Natural killer cell (primary cell): ENCODE measurements at places on chromosomes 2 and 18. TPM values are rescaled to one million over a fixed set of nuclear protein-coding genes. Genes with fewer than 3 reads are reported as not detected.
A peak's percentile ranks its signal among the peaks of the same experiment; 100 is the strongest.

The PHOSPHO2 gene
- 3.6 TPM for total RNA-seq

The C2orf92 gene
- 16.1 TPM for total RNA-seq

DNA sequence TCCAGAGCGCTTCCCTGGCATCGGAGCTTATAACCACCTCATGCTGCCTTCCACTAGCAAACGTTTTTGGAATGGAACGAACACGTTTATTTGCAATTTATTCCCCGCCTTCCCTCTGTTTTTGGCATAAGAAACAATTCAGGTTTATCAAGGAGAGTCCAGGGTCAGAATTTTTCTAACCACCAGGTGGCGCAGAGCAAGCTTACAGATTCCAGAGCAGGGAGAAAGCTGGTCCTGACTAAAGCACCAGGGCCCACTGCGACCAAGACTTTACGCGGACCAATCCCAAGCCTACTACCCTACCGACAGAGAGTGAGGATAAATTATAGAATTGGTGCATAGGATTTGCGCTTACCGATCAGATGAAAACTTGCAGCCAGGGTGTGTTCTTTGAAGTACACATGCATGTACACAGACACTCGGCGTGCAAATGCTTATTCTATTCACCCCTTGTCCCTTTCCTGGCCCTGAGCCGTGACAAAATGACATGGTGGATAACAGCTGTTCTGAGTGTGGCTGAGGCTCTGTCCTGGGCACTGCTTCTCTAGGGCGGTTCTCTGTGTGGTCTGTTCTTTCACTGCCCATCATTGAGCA is 34.7 kb downstream of the NAPG start:
- DNase-seq = peak; percentile 69
- no peaks in the 10 kb centered on the region for H3K27me3 ChIP-seq
- H3K4me1 ChIP-seq = peaks cover 7% of the 10 kb centered on the region
- H3K27ac ChIP-seq = no peak overlapping the region
- H3K4me3 ChIP-seq = no peak overlapping the region

- H3K27ac ChIP-seq = no peak overlapping the region
- H3K36me3 ChIP-seq = no peaks in the 10 kb centered on the region
- no peaks in the 10 kb centered on the region for H3K4me1 ChIP-seq
- H3K27me3 ChIP-seq = no peaks in the 10 kb centered on the region
These were observed 118.6 kb upstream of the CELF4 start for GRCh38 chr18:37684183-37684582.

DNA sequence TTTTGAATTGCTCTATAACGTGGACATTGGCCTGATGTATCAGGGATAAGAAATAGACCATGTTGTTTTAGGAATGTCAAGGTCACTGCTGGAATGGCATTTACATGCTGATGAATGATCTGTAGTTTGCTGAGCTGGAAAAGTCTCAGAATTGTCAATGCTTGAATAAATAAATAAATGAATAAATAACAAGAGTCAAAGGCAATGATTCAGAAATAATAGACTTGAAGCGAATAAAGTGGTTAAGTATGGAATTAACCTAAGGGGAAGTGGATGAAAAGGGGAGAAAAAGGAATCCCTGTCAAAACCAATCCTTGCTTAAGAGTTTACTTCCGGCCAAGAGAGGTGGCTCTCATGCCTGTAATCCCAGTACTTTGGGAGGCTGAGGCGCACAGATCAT is 1620.0 kb downstream of the SUCLG1 start:
- H3K36me3 ChIP-seq = no peaks in the 10 kb centered on the region
- no peaks in the 10 kb centered on the region for H3K27me3 ChIP-seq
- no peak overlapping the region for H3K4me3 ChIP-seq
- H3K27ac ChIP-seq = no peak overlapping the region
- H3K4me1 ChIP-seq = no peaks in the 10 kb centered on the region
- no peak for DNase-seq

The CDK15 gene
- total RNA-seq = 0.72 TPM

DNA sequence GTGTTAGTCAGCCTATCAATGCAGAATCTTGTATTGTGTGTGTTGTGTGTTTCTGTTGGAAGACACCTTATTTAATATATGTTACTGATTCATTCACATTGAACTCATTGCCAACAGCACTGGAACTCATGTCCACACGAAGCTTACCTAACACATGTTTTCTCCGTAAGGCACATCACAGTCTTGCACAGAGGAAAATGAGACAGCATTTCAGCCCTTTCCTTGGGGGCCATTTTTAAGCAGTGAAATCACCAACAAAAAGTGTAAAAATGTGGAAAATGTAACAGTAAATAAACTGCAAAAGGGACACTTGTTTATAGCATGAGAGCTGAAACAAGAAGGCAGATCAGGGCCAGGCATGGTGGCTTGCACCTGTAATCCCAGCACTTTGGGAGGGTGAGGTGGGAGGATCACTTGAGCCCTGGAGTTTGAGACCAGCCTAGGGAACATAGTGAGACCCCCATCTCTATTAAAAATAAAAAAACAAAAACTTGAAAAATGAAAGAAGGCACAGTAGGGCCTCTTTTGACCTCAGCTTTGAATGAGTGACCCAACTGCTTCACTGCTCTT is 306.0 kb downstream of the MYCN start:
- H3K4me1 ChIP-seq = no peaks in the 10 kb centered on the region
- no peaks in the 10 kb centered on the region for H3K36me3 ChIP-seq
- no peak for DNase-seq
- no peaks in the 10 kb centered on the region for H3K27me3 ChIP-seq
- no peak overlapping the region for H3K27ac ChIP-seq

The DLGAP1 gene
- not detected for total RNA-seq
